ENCODE measurements at places on chromosomes 16 and 17. TPM values are rescaled to one million over a fixed set of nuclear protein-coding genes. Genes with fewer than 3 reads are reported as not detected.

CKLF gene
- 85.1 TPM for total RNA-seq

FOXC2 gene
- total RNA-seq, result 21.7 TPM

DNAAF1 gene
- not detected for total RNA-seq

TNFSF13 gene
- total RNA-seq, result 1.5 TPM

AOC3 gene
- 0.82 TPM for total RNA-seq

TMEM231 gene
- total RNA-seq, result 5.6 TPM

GRCh38 chr17:77873500-77874302 lies 84.8 kb upstream of the TNRC6C start:
- no peak for DNase-seq

DNA sequence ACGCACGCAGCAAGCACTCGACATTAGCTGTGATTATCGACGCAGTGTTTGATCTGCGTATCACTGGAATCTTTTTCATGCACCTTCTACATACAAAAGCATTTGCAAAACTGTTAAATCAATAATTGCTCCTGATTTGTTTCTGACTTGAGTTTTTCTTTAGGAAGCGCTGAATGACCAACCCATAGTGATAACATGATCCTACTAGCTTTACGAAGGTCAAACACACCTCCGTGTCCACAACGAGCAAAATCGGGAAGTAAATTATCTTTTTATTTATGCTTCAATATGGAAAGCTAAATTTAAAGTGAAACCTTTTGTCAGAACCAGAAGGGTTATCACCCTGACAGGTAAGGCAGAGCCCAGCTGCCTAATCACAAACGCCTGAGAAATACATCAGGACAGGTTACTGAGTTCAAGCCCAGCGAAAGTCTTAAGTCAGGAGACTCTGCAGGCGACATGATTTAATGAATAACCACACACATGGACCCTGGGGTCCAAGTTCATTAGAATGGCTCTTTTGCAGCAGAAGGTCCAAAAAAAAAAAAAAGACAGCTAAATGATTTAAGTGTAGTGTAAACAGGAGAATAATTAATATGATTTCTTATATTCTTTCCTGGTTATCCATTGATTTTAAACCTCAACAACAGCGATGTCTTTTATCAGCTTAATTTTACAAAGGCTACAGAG lies 104.2 kb downstream of the ADCY9 start:
- no peak for DNase-seq

- peak; percentile 16 for DNase-seq
These were observed 11.8 kb downstream of the SYT17 start for GRCh38 chr16:19179546-19180490.

DNA sequence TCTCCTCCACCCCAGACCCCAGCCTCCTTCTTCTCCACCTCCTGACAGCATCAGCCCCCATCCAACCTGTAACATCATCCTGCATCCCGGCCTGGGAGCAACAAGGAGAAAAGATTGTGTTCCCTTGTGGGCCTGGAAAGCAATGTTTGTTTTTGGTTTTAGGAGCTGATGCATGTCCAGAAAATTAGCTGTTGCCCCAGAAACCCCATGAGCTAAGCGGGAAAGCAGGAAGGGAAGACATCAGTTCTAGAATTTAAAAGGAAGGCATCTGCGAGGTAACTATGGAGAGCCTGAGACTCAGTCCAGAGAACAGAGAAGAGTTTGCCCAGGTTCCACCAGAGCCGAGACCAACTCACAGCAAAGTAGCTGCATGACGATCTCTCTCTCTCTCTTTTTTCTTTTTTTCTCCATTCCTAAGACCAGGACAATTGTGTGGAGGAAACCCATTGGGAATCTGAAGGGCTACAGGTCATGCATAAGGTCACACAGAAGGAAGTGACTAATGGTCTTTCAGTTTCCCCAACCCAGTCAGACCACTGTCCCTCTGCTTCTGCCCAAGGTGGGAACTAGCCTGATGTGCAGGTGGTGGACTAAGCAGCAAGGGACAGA lies 124.4 kb downstream of the SLC39A11 start:
- DNase-seq, result no peak

DNA sequence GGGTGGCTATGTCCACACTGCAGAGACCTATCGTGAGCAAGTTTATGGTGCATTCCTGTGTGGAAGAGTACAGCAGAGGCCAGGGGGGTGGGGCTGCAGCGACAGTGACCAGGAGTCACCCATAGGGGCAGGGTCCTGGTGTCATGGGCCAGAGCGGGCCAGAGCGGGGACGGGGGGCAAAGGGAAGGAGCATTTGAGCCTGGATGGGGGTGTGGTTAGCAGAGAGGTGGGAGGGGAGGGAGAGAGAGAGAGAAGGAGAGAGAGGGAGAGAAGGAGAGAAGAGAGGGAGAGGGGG lies 17.8 kb downstream of the JPH3 start:
- no peak for DNase-seq

DNA sequence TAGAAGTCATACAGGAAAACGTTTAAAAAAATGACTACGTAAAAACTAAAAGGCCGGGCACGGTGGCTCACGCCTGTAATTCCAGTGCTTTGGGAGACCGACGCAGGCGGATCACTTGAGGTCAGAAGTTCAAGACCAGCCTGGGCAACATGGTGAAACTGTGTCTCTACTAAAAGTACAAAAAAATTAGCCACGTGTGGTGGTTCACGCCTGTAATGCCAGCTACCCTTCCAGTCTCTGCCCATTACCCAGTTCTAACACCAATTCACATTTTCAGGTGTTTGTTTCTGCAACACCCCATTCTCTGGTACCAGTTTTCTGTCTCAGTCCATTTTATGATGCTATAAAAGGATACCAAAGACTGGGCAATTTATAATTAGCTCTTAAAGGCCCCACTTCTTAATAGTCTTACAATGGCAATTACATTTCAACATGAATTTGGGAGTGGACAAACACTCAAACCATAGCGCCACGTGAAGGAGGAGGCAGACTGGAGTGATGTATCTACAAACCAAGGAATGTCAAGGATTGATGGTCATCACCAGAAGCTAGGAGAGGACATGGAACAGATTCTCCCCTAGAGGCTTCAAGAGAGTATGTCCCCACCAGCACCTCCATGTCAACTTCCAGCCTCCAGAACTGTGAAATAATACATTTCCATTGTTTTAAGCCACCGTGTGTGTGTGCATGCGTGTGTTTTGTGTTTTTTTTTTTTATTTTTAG lies 791 bp upstream of the C17orf75 start:
- no peak for DNase-seq

- DNase-seq, result no peak
These were observed 13.6 kb downstream of the CLEC16A start for GRCh38 chr16:10957771-10958482.

GRCh38 chr16:78244131-78244895 lies 144.9 kb downstream of the WWOX start:
- DNase-seq, result no peak

DNA sequence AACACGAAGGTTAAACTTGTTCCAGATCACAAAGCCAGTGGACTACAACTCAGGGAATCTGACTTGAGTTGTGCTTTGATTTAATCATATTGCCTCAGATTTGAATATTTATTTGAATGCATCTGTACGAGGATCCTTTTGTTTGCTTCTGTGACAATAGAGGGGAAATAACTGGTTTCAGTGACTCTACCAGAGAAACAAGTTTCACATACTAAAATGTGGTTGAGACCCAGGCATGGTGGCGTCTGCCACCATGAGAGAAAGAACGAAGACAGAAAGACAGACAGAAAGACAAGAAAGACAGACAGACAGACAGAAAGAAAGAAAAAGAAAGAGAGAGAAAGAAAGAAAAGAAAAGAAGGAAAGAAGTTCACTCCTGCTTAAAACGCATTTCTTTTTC lies 24.0 kb downstream of the YWHAE start:
- DNase-seq, result no peak

DNA sequence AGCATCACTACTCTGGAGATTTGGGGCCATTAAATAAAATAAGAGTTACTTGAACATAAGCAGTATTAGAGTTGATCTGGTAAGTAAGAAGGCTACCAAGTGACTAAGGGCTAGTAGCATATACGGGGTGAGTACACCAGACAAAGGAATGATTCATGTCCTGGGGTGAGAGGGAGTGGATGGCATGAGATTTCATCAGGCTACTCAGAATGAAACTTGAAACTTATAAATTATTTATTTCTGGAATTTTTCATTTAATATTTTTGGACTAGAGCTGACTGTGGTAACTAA lies 2.3 kb downstream of the SLFN5 start:
- DNase-seq, result no peak

DNA sequence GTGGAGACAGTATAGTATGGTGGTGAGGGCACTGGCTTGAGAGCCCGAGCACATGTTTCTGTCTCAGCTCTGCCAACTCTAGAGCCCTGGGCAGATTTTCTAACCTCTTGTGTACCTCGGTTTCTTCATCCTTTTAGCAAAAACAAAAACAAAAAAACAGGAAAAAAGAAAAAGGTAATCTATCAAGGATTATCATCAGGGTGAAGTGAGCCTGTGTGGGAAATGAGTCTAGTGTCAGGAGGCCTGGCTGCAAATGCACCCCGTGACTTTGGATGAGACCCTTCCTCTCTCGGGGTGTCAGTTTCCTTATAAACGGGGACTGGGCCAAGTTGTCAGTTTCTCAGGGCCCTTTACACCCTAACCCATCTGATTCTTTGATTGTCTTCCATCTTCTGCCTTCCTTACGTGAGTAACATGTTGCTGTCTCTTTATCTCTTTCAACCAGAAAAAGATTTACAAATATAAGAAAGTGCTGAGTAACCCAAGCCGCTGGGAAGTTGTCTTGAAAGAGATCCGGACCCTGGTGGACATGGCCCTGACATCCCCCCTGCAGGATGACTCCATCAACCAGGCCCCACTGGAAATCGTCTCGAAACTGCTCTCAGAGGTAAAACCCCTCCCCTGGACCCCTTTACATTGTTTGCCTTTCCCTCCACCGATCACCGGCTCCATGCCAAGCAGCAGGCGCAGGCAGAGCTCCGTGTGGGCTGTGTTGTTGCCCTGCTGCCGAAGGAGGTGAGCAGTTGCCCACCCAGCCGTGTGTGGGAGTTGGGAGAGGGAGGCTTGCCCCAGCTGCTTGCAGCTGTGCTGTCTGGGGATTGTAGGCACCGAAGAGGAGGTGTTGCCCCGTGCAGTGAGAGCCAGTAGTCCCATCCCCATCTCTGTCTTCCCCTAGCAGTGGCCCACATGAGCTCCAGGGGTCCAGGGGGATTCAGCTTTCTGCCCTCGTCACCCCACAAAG lies 127.1 kb upstream of the PLCG2 start:
- DNase-seq, result no peak

DNA sequence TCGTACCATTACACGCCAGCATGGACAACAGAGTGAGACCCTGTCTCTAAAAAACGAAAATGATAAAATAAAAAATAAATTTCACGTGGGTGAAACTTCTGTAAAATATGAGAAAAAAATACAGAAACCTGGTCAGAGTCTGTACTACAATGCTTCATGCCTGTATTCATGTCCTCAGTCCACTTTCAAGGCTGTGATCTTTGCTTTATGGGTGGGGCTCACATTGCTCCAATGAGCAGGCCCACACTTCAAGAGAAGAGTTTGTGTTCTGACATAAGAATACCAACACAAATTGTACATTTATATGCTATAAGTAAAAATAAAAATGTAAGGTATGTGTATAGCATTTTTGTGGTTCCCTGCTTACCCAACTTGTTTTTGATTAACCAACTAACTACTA lies 32.2 kb upstream of the ABCA3 start:
- no peak for DNase-seq

DNA sequence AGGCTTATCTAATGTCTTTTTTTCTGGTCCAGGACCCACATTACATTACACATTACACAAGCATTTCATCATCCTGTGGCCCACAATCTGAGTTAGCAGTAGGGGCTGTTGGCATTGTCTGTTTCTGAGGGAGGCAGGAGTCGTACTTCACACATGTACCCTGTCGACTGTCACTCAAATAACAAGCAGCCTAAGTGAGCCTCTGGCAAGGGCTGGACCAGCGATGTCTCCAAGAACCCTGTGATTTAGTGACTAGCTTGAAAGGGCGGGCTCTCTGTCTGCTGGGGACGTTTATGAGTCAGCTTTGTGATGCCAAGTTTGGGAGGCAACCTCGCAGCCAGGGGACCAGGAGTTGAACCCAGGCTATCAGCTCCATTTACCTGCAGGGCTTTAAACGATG lies 251.4 kb downstream of the HS3ST3B1 start:
- DNase-seq, result no peak

DNA sequence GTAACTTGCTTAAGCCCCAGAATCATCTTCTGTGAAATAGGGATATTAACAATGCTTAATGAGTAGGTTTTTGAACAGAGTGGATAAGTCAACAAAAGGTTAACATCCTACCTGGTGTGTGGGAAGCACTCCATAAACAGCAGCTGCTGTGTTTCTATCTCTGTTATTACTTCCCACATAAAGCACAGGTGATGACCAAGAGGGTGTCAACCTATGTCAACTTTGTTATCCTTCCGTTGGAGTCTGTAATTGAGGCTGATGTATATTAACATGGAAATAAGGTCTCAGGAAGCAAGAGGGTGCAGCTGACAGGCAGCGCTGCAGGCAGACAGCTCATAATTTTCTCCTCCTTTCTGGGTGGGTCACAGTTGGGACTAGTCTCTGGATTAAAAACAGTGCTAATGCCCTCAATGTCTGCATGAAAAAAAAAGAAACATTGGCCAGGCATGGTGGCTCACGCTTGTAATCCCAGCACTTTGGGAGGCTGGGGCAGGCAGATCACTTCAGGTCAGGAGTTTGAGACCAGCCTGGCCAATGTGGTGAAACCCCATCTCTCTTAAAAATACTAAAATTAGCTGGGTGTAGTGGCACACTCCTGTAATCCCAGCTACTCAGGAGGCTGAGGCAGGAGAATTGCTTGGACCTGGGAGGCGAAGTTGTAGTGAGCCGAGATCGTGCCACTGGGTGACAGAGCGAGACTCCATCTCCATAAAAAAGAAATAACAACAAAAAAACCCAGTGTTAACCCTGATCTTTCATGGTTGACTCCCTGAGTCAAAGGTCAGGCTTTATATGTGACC lies 269.6 kb downstream of the SNX29 start:
- no peak for DNase-seq

- no peak for DNase-seq
These were observed 837 bp upstream of the PRDM7 start for GRCh38 chr16:90077757-90078578.

DNA sequence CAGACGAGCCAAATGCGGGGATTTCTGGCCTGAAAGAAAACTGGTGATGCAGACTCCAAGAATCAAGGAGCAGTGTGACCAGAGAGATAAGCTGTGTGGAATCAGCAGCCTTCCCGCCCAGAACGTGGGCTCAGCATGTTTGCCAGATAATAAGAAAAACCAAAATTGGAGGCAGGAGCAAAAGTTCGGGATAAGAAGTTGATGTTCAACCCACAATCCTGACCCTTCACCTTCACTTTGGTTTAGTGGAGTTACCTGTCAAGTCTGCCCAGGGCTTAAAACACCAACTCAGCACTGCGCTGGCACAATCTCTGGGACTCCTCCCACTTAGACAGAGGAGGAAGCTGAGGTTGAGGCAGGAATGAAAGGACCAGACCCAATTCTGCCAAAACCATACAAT lies 3.1 kb downstream of the SLC43A2 start:
- no peak for DNase-seq

DNA sequence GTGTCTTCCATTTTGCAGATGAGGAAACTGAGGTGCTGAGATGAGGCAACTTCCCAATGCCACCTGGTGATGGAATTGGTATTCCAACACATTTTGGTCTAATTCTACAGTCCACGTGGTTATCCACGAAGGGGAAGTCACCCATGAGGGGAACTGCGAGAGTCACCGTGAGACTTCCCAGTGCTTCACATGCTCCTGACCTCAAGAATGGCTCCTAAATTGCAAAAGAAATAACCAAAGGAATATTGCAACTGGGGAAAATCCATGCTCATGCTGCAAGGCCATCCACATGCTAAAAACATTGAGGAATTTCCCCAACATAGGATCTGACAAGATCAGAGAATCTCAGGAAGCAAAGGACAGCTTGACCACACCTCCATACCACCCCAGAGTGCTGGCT lies 153.9 kb downstream of the HS3ST3B1 start:
- DNase-seq, result no peak
